GM23338 (cell line): ENCODE measurements at places on chromosomes 7 and 10.

DNA sequence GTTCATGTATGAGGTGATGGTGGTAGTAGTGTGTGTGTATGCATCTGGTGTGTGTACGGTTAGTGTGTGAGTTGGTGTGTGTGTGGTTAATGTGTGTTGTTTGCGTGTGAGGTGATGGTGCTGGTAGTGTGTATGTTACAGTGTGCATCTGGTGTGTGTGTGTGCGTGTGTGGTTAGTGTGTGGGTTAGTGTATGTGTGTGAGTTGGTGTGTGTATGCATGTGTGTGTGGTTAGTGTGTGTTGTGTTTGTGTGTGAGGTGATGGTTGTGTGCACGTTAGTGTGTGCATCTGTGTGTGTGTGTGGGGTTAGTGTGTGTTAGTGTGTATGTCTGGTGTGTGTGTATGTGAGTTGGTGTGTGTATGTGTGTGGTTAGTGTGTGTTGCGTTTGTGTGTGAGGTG lies 153.0 kb downstream of the ACTR3B start:
- no peak for DNase-seq
- no peaks in the 10 kb centered on the region for H3K4me1 ChIP-seq
- H3K36me3 ChIP-seq, result no peaks in the 10 kb centered on the region; the same call in 1 of the 2 replicates
- H3K4me3 ChIP-seq, result no peak overlapping the region
- no peak overlapping the region for H3K27ac ChIP-seq

DNA sequence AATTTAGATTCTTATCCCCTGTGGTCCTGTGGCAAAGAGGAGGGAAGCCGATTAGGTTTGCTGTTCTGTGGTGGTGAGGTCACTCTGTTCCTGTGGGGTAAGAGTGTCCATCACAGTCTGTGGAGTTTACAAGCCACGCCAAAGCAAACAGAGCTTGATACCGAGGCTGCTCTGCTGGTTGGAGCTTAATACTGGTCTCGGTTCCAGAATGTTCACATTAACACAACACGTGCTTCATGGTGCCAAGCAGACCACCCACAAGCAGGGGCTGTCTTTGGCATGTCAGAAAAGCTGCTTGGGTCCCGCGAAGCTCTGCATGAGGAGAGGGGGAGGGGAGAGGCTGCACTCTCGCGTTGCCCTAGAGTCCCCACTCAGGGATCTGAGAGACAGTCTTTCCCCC lies 47.5 kb downstream of the DNAJB6 start:
- H3K4me1 ChIP-seq, result peaks cover 34% of the 10 kb centered on the region
- H3K36me3 ChIP-seq, result peaks cover 59% of the 10 kb centered on the region
- no peak overlapping the region for H3K4me3 ChIP-seq
- H3K27me3 ChIP-seq, result no peaks in the 10 kb centered on the region

- no peaks in the 10 kb centered on the region for H3K4me1 ChIP-seq
- no peaks in the 10 kb centered on the region for H3K36me3 ChIP-seq
- H3K27me3 ChIP-seq, result no peaks in the 10 kb centered on the region
- no peak for DNase-seq
- H3K27ac ChIP-seq, result no peak overlapping the region
Measured at GRCh38 chr10:26430641-26431163, 7.4 kb upstream of the APBB1IP start.

- H3K36me3 ChIP-seq, result no peaks in the 10 kb centered on the region
- no peaks in the 10 kb centered on the region for H3K27me3 ChIP-seq
- no peak overlapping the region for H3K4me3 ChIP-seq
- peak overlapping the region; percentile 80; the same call in 1 of the 2 replicates for H3K27ac ChIP-seq
Measured at GRCh38 chr7:141209454-141209853, 135.6 kb downstream of the TMEM178B start.

DNA sequence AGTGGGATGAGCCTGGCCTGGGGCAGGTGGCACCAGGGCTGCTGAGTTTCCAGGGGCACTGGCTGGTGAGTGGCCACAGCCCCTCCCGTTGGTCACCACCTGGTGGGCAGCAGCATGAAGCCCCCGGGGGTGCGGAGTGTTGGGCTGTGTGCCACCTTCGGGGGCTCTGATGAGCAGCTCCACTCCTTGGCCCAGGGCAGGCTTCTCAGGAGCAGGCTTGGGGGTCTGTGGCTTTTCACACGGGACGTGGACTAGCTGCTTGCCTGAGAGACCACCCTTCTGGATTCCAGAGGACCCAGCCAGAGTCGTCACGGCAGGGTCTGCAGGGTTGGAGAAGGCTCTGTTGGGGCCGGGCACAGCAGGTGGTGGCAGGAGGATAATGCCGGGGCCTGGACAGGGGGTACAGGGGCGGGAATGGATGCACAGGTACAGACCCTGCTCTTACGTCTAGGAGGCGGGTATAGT lies 193.1 kb downstream of the ADARB2 start:
- no peak overlapping the region for H3K4me3 ChIP-seq
- no peaks in the 10 kb centered on the region for H3K36me3 ChIP-seq

GRCh38 chr7:17651863-17652385 lies 288.4 kb downstream of the SNX13 start:
- no peaks in the 10 kb centered on the region for H3K27me3 ChIP-seq
- H3K4me3 ChIP-seq, result no peak overlapping the region
- H3K27ac ChIP-seq, result no peak overlapping the region
- no peak for DNase-seq
- 0 out of 2 replicates have a peak, but pooled peaks cover 2% of the 10 kb centered on the region for H3K4me1 ChIP-seq

DNA sequence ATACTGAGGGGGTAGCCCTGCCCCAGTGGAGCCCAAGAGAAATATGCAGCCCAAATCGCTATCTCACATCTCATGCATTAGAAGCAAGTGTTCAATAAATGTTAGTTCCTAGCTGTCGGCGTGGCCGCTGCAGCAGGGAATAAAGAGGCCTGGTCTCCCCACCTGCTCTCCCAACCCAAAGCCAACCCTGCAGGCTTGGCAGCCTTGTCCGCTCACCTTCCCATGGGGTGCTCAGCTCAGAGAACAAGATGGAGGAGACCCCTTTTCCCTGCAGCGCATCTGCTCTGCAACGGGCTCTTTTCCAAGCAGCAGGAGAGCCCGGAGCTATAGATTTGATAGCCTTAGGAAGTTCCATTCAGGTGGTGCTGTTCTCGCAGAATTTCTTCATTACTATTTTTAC lies 12.0 kb upstream of the DOCK1 start:
- DNase-seq, result no peak
- no peaks in the 10 kb centered on the region for H3K27me3 ChIP-seq
- H3K4me1 ChIP-seq, result no peaks in the 10 kb centered on the region
- H3K27ac ChIP-seq, result no peak overlapping the region
- no peaks in the 10 kb centered on the region for H3K36me3 ChIP-seq
- H3K4me3 ChIP-seq, result no peak overlapping the region

DNA sequence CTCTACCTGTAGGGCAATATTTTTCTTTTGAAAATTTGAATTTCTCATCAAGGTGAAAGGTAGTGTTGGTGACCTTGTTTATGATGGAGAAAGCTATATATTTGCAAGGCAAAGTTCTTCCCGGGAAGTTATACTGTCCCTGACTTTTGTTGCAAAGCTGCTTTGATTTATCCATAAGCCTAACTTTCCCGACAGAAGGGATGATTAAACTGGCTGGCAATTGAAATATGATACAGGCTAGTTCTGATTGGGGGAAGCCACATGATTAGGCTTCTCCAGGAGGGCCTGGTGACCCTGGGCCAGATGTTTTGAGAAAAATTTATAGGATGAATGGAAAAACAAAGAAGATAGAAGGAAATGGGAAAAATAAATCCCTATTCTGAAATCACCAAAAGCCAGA lies 215.5 kb downstream of the ACTR3B start:
- H3K27me3 ChIP-seq, result peaks cover 9% of the 10 kb centered on the region; the same call in 1 of the 2 replicates
- no peak for DNase-seq
- H3K36me3 ChIP-seq, result peaks cover 5% of the 10 kb centered on the region
- no peak overlapping the region for H3K27ac ChIP-seq

- H3K27ac ChIP-seq, result no peak overlapping the region
- DNase-seq, result peak; percentile 34
- H3K27me3 ChIP-seq, result no peaks in the 10 kb centered on the region
- 0 out of 2 replicates have a peak, but pooled peaks cover 5% of the 10 kb centered on the region for H3K36me3 ChIP-seq
- H3K4me1 ChIP-seq, result no peaks in the 10 kb centered on the region
- H3K4me3 ChIP-seq, result no peak overlapping the region
Measured at GRCh38 chr7:6576024-6576866, 1.0 kb upstream of the ZDHHC4 start.

DNA sequence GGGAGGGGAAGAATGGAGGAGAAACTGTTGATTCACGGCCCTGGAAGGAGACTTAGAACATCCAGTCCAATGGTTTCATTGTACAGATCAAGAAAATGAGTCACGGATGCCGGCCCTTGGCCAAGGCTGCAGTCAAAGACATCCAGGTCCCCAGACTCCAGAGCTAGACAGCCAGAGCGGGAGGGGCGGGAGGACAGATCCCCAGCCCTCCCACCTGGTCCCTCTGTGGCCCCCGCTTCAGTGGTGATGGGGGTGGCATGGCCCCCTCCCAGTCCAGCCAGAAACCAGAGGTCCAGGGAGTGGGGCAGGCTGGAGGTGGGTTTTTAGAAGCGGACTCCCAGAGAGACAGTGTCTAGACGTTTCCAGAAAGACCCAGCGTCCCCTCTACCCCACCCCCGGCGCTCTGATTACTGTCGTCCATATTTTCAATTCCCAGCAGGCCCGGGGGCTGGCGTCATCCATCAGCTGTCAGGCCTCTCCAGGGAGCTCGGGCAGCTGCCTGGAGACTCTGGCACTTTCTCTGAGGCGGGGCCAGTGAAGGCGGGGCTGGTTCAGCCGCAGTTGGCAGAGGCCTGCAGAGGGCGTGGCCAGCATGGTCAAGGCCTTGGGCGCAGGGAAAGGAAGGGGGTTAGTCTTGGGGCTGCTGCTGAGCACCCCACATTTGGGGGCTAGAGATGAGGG lies 8.0 kb upstream of the HSPB1 start:
- peak overlapping the region; percentile 34 for H3K4me3 ChIP-seq
- DNase-seq, result peak; percentile 92

GRCh38 chr7:85386460-85386859 lies 199.6 kb upstream of the SEMA3D start:
- H3K4me3 ChIP-seq, result no peak overlapping the region
- H3K27me3 ChIP-seq, result no peaks in the 10 kb centered on the region
- DNase-seq, result no peak
- H3K36me3 ChIP-seq, result no peaks in the 10 kb centered on the region

DNA sequence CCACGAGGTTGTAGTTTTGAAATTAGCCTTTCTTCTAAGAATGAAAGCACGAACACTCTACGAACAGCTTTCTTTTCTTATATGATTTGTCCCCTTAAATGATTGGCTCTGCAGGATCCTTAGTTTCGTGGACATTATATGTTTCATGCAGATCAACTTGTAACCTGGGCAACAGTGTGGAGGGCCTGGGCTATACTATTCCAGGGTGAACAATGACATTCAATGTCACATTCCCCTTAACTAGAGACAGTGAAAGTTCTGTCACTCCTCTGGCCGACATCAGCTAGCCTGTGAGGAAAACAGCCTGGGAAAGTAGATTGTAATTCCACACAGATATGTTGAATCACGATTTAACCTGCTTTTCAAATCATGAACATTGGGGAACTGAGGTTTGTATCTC lies 23.4 kb downstream of the TAS2R16 start:
- no peaks in the 10 kb centered on the region for H3K4me1 ChIP-seq
- no peak overlapping the region for H3K4me3 ChIP-seq

GRCh38 chr10:132328738-132329137 lies 3.3 kb upstream of the LRRC27 start:
- H3K4me3 ChIP-seq, result no peak overlapping the region
- H3K4me1 ChIP-seq, result peaks cover 19% of the 10 kb centered on the region
- H3K36me3 ChIP-seq, result no peaks in the 10 kb centered on the region
- H3K27me3 ChIP-seq, result no peaks in the 10 kb centered on the region
- no peak for DNase-seq
- H3K27ac ChIP-seq, result no peak overlapping the region

- no peaks in the 10 kb centered on the region for H3K36me3 ChIP-seq
- no peak overlapping the region for H3K27ac ChIP-seq
- H3K27me3 ChIP-seq, result no peaks in the 10 kb centered on the region
- DNase-seq, result no peak
- peaks cover 20% of the 10 kb centered on the region for H3K4me1 ChIP-seq
Measured at GRCh38 chr7:2882111-2882510, 38.0 kb upstream of the GNA12 start.

GRCh38 chr7:100865372-100865911 lies 1.7 kb upstream of the TRIP6 start:
- no peak overlapping the region for H3K4me3 ChIP-seq
- peaks cover 11% of the 10 kb centered on the region for H3K4me1 ChIP-seq
- H3K27me3 ChIP-seq, result no peaks in the 10 kb centered on the region
- peaks cover 4% of the 10 kb centered on the region; the same call in 1 of the 2 replicates for H3K36me3 ChIP-seq
- H3K27ac ChIP-seq, result no peak overlapping the region
- DNase-seq, result peak; percentile 58

DNA sequence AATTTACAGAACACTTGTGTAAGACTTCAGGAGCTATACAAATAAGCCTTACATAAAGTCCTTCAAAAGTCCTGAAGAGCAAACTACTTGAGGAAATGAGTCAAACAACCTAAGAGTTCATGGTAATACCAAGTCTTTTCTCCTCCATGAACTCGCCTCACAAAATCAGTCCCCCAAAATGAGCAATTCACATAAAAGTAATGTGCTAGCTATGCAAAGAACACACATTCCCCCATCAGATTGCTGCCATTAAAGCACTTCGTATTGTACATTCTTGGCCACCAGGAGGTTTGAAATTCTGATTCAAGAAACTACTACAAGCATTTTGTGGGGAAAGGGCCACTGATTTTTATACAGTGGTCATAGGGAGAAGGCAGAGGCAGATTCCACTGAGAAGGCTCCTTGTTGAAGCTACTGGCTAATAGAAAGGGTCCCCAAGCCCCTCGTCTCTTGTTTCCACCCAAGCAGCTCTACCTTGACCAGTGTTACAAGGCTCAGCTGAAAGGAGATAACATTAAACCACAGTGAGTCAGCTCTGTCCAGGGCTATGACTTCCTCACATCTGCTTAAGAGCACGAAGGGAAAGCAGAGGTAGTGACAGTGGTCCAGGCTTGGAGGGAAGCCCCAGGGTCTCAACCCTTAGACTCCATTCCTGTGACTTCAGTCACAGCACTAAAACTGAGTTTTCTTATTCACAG lies 115.2 kb upstream of the CDK1 start:
- H3K36me3 ChIP-seq, result no peaks in the 10 kb centered on the region
- no peak overlapping the region for H3K4me3 ChIP-seq
- peaks cover 41% of the 10 kb centered on the region for H3K4me1 ChIP-seq
- DNase-seq, result no peak
- H3K27me3 ChIP-seq, result no peaks in the 10 kb centered on the region
- peak overlapping the region; percentile 30; the same call in 1 of the 2 replicates for H3K27ac ChIP-seq

DNA sequence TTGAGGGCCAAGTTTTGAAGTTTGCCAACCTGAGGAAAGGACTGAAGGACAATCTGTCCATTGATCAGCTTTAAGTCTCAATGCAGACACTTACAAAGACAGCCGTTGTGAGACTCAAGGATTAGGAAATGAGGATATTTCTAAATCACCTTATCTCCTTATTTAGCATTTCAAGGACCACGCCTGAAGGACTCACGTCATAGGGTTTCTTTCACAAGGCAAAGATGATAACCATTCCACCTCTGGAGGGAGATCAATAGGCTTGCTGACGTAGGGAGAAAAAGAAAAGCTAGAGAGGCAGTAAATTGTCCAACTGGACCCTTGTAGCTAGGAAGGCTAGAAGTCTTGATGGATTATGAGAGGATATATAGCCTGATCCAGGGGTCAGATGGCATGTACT lies 3.3 kb upstream of the ASB4 start:
- H3K36me3 ChIP-seq, result no peaks in the 10 kb centered on the region
- no peak for DNase-seq
- H3K4me3 ChIP-seq, result no peak overlapping the region
- H3K27ac ChIP-seq, result no peak overlapping the region
- peaks cover 10% of the 10 kb centered on the region for H3K4me1 ChIP-seq
